HTR-8/SVneo (cell line): ENCODE measurements at places on chromosomes 7 and 10.

DNA sequence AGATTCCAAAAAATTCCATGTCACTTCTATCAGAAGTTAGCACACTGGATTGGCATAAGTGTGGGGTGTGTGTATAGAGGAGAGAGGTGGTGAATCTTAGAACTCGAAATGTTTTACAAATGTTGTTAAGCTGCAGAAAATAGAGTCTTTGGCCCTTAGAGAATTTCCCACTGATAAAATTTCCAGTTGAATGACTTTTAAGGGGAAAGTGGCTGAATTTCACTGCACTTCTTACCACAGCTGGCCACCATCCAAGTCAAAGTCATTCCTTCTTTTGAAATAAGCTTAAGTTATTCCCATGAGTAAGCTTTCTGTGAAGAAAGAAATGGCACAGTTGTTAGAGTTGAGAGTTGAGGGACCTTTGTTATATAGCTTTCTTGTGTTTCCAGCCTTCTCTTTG lies 13.9 kb downstream of the VCL start:
- DNase-seq: no peak

- DNase-seq: no peak
These were observed 33.1 kb downstream of the SCRN1 start for GRCh38 chr7:29956487-29956836.

DNA sequence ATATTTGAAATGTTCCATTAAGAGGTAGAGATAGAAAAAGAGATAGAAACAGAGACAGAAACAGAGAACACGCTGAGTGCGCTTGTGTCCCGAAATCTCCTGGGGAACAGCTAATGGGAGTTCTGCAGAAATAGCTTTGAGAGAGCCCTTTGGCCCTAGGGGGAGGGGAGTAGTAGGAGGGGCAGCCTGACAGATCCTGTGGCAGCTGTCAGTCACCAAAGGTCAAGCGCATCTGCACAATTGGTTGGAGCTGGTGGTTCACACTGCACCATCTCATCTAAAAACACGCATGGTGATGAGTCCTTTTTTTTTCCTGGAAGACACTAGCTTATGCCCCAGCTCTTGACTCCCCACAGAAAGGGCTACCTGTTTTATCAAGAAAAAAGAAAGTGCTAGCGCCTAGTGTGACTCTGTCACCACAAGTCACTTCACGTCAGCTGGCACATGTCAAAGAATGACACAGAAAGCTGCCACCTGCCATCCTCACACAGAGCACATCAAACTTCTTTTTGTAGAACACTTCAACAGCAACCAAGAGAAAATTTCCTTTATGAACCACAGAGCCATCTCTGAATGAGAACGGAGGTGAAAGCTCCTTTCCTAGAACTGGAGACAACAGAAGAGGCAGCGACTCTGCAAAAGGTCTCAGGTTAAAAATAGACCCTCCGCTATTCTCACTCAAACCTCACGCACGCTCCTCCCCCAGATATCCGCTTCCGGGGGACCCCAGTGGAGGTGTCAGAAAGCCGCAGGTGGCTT lies 125.7 kb downstream of the GFRA1 start:
- DNase-seq: no peak

- DNase-seq: no peak
These were observed 252.9 kb upstream of the ZMIZ1 start for GRCh38 chr10:78815702-78816334.

DNA sequence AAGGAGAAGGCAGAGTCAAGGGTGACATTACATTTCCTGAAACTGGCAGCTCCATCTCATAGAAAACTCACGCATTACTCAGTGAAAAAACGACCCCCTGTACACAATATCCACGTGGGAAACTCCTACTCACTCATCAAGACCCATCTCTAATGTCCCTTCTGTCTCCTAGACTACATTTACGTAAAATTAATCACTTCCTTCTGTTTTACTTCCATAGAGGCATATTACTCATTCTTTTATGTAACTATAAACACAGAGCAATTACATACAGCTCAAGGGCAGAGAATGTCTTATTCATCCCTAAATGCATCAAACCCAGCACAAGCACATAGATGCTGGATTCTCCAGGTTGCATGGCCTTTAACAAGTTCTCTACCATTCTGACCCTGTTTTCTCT lies 281.8 kb downstream of the KCNMA1 start:
- DNase-seq: peak; percentile 56

DNA sequence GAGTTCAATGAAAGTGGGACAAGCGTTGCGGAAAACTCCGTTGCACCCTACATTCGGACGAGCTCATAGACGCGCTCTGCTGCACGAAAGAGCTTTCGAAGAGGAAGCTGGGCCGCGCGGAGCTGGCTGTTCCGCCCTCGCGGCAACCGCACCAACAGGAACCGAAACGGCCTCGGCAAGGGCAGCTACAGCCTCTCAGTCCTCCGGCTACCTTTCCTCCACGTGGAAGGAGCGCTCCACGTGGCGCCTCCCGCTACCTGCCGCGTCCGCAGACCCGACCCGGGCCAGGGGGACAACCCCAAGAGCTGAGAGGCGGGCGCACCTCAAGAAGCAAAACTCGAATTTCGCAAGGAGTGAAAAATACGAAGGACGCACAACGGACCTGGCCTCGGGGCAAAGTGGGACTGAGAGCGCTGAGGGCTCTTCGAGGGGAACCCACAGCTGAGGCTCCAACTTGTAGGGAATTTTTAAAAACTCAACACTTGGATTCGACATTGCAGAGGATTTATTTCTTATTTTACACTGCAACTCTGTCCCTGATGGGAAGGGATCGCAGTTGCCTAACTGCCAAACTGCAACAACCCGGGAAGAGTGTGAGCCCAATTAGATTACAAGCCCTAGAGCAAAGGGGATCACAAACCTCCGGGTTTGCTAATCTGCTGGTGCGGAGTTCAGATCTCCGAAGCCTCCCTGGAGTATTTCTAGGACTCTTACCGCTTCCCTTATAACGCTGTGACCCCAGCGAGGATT lies 1.4 kb downstream of the HPSE2 start:
- no peak for DNase-seq

DNA sequence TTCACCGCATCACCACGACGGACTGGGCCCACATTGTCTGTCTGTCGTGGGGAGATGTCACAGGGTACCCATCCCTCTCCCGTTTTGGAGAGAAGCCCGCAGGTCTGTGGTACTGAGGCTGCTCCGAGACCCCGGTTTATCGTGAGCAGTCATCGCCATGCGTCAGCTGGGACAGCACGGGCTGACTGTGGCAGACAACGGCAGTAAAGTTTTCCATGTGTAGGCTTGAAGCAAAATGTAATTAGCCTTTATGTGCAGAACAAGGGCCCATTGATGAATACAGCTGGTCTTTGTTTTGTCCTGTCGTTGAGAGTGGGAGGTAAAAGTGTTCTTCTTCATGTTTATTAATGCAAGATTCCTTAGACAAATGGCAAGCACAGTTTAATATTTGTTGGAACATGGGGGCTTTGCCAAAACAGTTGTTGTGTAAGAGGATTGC lies 167.4 kb upstream of the SH2B2 start:
- no peak for DNase-seq

- no peak for DNase-seq
These were observed 577.1 kb downstream of the CALN1 start for GRCh38 chr7:71835056-71835455.

GRCh38 chr7:101138213-101138870 lies 11.4 kb downstream of the SERPINE1 start:
- peak; percentile 80 for DNase-seq

DNA sequence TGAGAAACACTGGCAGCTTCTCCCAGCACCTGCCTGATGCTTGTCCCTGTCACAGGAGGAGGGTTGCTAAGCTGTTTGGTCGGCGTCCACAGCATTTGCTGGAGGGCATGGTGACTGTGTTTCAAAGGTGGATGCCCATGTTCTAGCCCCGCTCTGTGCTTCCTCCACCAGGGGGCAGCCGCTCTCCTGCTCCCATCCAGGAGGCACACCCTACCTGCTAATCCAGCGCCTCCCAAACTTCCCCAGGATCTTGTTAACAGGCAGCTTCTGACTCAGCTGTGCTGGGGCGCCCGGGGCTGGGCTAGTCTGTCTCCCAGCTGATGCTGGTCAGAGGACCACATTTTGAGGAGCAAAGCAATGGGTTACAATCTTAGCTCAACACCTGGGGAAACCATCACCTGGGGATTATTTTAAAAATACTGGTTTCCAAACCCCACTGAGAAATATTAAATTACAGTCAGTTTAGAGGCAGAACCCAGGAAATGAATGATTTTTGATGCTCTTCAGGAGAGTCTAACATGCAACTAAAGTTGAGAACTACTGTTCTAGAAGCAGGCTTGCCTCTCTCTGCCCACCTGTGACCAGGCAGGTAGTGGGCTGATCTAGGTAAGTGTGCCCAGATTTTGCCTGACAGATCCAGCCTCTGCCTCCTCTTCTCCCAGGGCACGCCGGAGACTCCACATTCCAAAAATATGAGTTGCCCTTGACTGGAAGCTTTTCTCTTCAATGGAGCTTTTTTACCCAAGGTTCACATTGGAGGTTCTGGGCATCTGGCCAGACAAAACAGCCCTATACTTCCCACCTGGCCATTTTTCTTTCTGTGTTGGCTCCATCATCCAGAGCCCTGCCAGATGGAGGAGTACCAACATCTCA lies 92.7 kb upstream of the GPR26 start:
- peak; percentile 22 for DNase-seq

DNA sequence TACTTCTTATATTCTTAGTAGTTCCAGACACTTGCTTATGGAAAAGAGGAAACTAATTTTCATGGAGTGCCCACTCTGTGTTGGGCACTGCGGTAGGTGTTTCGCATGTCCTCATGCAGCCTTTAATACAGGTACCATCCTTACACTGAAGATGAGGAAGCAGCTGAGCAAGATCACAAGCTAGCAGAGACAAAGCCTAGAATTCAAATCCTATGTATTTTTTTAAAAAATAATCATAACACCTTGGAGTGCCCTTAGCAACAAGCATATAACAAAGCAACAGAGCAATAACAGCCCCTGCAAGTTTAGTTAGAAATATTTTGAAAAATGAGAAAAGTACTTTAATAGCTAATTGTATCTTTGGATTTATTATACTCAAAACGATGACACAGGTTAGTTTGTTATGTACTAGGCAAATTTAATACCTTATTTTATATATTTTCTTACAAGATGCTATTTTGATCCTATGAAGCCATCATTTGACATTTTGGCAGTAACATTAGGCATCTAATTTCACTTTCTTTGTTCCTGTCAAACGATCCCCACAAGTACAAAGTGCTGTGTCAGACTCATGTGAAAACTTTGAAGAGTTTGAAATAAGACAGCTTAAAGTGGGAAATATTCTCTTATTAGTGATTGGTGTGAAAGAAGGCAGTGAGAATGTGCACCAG lies 245.8 kb downstream of the CDK14 start:
- no peak for DNase-seq

DNA sequence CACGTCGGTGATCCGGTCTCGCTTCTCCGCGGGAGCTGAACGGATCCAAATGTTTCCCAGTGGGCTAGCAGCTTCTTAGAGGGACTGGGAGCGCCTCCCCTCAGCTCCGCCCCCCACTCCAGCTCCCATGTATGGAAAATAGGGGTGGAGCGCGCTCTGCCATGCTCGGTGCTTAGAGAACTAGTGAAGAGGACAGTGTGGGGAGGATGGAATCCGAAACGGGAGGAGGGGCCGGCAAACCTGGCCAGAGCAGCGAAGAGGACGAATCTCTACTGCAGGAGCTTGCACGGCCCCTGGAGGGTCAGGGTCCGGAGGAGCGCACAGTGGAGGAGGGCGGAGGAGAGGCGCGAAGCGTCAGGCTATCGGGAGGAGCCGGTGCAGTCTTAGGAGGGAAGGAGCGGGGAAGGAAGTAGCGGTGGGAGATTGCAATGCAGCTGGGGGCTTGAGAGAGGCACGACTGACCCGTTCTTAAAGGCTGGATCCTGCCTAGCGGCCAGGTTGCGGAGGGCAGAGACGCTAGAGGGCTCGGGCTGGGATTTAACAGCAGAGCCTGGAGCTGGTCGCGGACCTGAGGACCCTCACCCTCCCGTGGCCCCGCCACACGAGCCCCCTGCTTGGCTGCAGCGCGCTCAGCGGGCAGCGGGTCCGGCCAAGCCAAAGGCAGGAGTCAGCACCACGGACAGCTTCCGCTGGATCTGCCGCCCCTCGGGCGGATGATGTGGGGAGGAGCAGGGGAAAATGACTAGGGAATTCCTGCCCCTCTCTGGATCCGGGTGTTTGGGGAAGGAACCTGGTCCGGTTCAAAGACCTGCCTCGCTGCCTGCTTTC lies at the start of gene PRLHR:
Gene PRLHR, minus strand, starts transcription at position 51 of the 828 bp plus-strand sequence. CDS start 404 bp downstream, outside the sequence.
- peak; percentile 27 for DNase-seq

DNA sequence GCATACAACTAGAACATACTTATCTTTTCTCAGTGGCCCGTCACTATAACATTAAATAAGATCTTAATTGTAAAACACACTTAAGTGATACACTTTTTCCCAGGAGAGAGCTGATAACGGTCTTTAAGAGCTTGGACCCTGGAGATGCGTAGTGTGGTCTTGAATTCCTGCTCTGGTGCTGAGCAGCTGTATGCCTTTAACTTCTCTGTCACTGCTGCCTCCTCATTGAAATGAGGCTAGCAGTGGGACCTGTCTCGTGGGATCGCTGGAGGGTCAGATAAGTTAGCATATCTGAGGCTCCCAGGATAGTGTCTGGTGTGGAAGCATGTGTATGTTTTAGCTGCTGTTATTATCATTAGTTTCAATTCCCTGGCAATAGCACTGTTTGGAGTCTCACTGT lies 194.9 kb downstream of the SDK1 start:
- DNase-seq: no peak

GRCh38 chr7:12434012-12434642 lies 30.5 kb upstream of the VWDE start:
- DNase-seq: no peak

DNA sequence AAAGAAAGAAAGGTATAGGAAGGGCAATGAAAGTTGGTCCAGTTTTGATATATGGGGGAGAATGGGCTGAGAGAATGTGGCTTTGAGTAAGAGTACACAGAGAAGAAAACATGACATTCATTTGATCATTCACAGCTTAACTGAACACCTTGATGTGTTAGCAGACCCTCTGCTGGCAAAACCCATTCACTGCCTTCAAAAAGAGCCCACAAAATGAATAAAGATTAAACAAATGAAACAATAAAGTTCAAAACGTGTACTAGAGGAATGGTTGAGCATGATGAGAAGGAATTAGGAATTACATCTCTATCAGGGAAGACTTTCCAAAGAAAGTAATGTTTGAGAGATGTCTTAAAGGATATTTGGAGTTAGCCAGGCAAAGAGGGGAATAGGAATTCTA lies 2.1 kb downstream of the WEE2 start:
- DNase-seq: no peak

DNA sequence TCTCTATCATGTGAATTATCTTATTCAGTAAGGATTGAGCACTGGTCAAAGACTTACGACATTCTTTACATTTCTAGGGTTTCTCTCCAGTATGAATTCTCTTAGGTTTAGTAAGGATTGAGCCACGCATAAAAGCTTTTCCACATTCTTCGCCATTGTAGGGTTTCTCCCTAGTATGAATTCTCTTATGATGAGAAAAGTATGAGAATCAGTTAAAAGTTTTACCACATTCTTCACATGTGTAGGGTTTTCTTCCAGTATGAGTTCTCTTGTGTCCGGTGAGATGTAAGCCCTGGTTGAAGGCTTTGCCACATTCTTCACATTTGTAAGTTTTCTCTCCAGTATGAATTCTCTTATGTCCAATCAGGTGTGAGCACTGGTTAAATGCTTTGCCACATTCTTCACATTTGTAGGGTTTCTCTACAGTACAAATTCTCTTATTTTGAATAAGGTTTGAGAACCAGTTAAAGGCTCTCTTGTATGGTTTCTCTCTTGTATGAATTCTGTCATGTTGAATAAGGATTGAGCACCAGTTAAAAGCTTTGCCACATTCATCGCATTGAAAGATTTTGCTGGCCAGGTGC lies 445.9 kb downstream of the ZNF479 start:
- DNase-seq: no peak
